ENCODE measurements at places on chromosomes 16 and 17.

DNA sequence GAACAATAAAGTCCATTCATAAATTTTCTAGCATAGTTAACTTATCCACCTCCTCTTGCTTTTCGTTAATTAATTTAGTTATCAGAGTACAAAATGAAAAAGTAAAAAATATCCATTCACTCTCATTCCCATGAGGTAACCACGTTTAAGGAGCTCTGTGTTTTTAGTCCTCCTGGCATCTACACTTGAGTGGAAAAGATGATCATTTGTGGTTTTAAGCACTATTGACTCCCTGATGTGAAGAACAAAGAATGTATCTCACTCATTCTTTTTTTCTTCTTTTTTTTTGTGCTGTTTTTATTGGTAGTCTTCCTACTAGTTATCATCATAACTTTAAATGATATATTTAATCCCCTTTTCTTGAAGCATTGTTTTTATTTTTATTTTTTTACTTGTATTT, 26.1 kb downstream of the QPRT start:
- DNase-seq, result no peak

DNA sequence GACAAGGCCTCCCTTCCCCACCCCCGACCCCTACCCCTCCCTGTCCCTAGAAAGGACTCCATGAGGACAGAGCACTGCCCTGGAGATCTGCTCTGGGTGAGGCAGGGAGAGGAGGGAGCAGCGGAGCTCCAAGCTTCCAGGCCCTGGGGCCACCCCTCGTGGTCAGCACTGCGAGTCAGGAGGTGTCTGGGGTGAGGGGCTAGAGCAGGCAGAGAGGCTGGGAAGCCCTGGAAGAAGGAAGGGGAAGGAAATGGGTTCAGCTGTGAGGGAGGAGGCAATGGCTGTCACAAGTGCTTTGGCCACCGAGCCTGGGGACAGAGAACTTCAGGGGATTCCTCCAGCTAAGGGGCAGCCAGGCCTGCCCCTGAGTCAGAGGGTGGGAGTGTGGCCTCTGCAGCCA, 28.2 kb upstream of the DNAI2 start:
- DNase-seq, result no peak

GRCh38 chr16:85483424-85483823, 129.7 kb upstream of the GSE1 start:
- no peak for DNase-seq

DNA sequence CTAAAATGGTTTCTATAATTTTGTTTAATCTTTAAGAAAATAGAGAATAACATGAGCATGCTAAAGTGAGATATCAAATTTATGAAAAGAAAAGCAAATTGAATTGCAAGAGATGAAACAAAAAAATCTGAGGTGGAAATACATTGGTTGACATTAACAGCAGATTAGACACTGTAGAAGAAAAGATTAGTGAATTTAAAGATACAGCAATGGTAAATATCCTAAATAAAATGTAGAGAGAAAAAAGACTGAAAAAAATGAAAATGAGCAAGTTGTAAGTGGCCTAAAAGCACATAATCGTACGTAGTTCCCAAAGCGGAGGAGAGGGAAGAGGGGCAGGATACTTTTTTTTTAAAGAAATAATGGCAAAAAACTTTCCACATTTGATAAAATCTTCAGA, 30.5 kb upstream of the ALDH3A2 start:
- DNase-seq, result no peak

DNA sequence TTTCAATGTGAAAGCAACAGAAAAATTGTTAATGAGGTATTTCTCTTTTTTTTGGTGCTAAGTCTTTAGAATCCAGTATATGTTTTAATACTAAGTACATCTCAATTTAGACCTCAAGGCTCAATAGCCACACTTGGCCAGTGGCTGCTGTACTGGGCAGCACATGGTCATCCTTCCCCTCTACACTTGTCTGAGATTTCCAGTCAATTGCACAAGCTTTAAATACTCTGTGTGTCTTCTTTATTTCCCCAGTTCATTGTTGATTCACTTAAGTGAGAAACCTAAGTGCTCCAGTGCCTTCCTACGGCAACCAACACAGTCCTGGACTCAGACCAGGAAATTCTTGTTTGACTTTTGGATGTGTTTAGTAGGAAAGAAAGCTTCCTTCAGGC, 62.2 kb downstream of the TNRC6C start:
- DNase-seq, result no peak

DNA sequence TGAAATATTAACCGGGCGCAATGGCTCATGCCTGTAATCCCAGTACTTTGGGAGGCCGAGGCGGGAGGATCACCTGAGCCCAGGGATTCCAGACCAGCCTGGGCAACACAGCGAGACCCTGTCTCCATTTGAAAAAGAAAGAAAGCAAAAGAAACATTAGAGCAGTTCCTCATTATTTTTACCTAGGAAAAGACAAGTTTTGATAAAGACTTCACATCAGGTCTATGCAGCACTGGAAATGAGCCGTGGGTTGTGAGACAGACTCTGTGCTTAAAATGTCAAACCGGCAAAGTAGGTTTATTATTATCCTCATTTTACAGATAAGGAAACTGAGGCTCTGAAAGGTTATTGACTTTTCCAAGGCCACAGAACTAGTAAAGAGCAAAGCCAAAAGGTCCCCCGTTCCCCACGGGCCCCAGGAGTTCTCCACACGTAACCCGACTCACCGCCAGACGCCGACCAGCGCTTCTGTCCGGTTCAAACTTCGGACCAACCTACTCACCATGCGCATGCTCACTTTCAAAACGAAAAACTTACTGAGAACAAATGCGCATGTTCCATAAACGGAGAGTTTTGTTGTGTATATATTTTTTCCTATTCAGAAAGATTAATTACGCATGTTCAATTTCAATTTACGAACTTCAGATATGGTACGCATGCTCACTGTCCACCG, 356 bp downstream of the TUBD1 start:
- DNase-seq, result peak; percentile 8

- no peak for DNase-seq
These were observed 21.2 kb upstream of the MYO15B start for GRCh38 chr17:75566416-75566815.

- DNase-seq, result peak; percentile 14
These were observed 9.5 kb downstream of the USP22 start for GRCh38 chr17:21033350-21033749.

DNA sequence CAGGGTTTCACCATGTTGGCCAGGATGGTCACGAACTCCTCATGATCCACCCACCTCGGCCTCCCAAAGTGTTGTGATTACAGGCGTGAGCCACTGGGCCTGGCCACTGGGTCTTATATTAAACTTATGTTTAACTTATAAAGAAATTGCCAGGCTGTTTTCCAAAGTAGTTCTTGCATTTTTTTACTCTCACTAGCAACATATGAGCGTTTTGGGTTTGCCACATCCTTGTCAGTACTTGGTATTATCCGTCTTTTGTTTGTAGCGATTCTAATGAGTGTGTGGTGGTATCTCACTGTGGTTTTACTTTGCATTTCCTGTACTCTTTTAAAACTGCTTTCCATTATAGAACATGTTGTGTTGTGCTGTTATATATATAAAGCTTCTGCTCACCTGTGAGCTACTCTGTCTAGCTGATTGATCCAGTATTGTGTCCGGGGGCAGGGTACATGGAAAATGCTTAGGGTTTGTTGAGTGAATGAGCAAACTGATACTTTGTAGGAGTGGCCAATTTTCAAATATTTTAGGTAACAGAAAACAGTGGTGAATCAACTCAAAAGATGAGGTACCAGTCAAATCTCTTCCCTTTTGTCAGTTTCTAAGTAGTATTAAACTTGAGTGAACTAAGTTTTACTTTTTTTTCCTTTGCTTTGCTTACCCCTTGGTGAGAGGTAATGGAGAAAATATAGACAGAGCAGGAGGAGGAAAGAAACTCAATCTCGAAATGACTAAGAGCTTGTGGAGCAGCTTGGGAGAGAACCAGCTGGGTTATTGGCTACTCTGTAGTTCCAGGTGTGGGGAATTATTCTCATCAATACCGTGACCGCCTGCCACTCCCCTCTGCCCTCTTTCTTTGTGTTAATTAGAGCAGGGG, 75.8 kb downstream of the PITPNC1 start:
- DNase-seq, result peak; percentile 65

GRCh38 chr17:76090517-76091129, 11.6 kb downstream of the ZACN start:
- DNase-seq, result no peak

DNA sequence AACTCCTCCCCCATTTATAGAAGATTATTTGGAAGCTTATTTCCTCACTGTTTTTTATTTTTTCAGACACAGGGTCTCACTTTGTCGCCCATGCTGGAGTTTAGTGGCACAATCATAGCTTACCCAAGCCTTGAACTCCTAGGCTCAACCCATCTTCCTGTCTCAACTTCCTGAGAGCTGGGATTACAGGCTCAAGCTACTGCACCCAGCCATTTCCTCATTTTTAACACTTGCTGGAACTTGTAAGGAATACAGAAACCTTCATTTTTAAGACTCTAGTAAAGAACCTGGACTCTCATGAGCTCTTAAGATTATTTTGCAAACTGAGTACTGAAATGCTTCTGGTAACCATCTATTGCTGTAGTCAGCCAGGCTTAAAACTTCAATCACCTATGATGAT, 29.9 kb downstream of the KANSL1 start:
- DNase-seq, result no peak

- DNase-seq, result no peak
These were observed 6.3 kb downstream of the STARD3 start for GRCh38 chr17:39643271-39643670.

- peak; percentile 49 for DNase-seq
These were observed at the start of gene AKTIP for GRCh38 chr16:53502331-53503269. Gene AKTIP, minus strand, starts transcription at chr16:53503209. Its CDS starts 2,950 bp downstream, at chr16:53500259.

DNA sequence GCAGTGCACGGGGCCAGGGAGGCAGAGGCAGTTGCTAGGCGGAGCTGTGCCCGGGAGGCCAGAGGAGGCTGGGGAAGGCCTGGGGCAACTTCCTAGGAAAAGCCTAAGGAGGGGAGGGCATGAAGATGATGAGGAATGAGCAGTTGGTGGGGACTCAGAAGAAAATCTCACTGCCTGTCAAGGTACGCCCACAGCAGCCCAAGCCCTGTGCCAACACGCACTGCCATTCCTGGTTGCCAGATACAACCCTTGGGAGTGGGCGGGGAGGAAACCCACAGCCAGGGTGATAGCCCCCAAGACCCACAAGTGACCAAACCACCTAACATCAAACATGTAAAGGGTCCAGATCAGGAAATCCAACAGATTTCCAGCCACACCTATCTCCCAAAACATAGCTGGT, 36.2 kb downstream of the SMPD3 start:
- no peak for DNase-seq

DNA sequence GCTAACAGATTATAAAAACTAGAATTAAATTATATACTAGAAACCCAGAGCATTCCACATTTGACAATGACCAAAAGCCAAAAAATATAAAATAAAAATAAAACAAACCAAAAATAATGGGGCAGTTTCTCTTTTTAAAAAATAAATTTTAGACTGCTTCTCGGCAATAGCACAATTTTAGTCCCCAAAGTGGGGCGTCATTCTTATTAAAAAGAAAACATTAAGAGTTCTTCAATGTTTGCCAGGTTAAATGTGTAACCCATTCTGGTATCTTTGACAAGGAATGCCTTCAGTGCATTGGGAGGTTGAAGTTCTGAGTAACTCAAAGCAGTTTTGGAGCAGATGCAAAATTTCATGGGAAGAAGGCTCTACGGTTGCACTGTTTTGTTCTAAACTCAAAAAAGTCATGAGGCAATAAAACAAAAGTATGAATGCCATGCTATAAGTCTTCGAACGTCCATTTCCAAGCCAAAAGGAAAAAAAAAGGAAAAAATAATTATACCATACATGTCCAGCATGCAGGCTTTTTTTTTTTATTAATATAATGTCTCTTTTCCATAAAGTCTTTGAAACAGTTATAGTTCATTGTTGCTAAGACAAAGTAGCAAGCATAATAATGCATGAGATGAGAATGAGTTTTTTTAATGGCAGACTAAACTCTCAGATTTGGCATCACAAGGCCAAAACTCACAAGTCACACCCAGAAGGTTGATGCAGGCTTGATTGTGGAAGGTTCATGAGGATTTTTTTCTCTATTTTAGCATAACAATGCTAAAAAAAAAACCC, 3.1 kb downstream of the MAF start:
- DNase-seq, result no peak

DNA sequence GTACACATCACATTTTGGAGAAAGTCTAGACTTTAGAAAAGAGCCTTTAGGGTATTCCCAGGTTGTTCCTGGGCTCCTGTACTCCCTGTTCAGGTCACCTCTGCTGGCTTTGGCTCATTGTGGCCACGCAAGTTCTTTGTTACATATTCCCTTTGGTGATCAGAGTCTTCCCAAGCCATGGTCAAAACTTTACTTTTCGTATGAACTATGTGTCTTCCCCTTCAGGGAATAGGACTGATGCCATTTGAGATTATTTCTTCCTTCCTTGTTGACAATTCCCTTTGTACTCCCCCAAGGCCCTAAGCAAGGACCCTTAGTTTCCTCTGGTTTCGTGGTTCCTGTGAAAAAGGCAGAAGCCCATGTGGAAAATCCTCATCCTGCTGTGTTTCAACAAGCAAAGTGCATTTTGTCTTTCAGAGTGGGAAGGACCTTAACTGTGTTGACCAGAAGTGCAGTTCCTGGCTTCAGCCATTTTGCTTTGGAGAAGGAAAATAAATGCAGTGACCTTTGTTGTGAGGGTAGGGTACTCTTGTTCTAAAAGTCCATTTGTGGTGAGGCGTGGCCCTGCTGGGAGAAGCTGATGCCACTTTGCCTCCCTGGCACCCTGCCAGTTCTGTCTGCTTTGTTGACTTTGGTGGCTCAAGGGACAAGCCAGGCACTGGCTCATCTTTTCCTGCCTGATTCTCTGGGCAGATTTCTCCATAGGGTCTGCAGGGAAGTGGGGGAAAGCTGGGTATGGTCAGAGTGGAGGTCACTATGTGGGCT, 55.1 kb downstream of the ZNRF1 start:
- no peak for DNase-seq

- no peak for DNase-seq
These were observed 11.6 kb upstream of the MFAP4 start for GRCh38 chr17:19398301-19399181.

DNA sequence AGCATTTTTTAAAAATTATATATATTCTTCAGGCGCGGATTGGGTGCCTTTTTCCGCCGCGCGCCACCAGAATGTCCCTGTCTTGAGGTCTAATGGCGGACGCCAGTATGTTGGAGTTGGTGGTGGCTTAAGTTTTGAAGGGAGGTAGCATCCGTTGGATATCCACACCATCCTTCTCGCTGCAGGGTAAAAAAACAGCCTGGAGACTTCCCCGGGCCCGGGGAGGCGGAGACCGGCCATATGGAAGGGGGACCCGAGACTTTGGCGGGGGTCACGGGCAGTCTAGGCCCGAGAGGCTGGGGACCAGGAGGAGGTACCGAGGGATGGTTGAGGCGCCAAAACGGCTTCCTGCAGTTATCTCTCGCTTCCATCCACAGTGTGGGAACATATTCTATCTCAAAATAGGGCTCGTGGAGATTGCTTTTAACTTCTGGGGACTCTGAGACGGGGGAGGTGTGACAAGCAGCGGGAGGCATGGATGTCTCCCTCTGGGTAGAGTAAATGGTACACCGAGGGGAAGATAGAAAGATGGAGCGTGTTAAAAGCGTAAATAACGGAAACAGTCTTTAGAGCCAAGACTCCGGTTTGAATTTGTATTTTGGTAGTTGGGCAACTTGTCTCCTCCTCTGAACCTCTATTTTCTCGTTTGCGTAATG, at the start of gene SF3B3:
Gene SF3B3, plus strand, starts transcription at position 74 of the 656 bp plus-strand sequence. CDS start 2,841 bp downstream, outside the sequence.
- DNase-seq, result no peak

Data from activated naive CD4-positive, alpha-beta T cell treated with anti-CD3 and anti-CD28 coated beads for 36 hours (primary cell).